ENCODE measurements at places on chromosomes 6 and 20.

DNA sequence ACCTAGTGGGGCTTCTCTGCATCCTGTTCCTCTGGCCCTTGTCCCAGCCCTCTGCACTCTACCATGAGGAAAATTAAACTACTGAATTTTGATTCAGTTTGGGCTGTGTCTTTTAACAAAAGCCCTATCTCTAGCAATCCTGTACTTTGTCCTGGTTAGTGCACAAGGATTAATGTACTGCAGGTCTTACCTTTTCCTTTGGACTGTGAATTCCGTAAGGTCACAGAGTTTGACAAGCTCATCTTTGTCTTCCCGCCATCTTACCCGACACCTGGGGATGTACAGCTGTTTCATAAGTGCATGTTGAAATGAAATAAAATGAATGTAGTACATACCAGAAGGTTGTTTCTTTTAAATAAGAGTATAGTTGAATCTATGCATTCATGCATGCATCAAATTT lies 41.5 kb upstream of the MYLIP start:
- H3K4me1 ChIP-seq = peaks cover 9% of the 10 kb centered on the region
- no peaks in the 10 kb centered on the region for H3K27me3 ChIP-seq
- DNase-seq = no peak
- no peak overlapping the region for H3K4me3 ChIP-seq

DNA sequence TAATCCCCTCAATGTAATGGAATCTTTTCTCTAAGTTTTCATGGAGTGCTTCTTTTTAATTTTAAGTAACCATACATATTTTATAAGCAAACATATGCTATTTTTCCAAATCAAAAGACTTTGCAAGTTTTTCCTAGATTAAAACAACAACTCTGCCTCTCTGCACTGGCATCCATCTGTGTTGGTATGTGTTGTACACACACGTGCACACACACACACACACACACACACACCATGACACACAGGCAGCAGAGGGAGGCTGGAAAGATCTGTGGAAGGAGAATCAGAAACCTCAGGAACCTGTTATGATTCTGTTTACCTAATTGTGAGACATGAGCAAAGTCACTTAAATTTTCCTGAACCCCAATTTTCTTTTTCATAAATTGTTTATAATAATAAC lies 295.0 kb upstream of the PRDM1 start:
- H3K4me1 ChIP-seq = 0 out of 2 replicates have a peak, but pooled peaks cover 6% of the 10 kb centered on the region
- H3K27ac ChIP-seq = no peak overlapping the region
- H3K27me3 ChIP-seq = no peaks in the 10 kb centered on the region
- no peaks in the 10 kb centered on the region for H3K36me3 ChIP-seq
- no peak overlapping the region for H3K4me3 ChIP-seq

DNA sequence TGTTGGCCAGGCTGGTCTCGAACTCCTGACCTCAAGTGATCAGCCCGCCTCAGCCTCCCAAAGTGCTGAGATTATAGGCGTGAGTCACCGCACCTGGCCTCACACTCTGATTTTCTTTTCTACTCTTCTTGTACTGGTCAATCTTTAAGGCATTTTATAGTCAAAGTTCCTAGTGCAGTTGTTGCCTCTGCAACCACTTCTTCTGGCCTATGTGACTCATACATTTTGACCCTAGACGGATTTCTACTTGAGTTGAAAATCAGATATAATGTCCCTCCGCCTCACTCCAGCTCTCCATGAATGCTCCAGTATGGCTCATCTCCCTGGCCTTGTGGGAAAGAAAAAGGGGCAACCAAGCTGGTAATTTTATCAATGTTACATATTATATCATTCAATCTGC lies 42.4 kb downstream of the TNFRSF21 start:
- no peak overlapping the region for H3K27ac ChIP-seq
- no peak overlapping the region for H3K4me3 ChIP-seq
- DNase-seq = no peak
- H3K27me3 ChIP-seq = no peaks in the 10 kb centered on the region
- no peaks in the 10 kb centered on the region for H3K36me3 ChIP-seq

DNA sequence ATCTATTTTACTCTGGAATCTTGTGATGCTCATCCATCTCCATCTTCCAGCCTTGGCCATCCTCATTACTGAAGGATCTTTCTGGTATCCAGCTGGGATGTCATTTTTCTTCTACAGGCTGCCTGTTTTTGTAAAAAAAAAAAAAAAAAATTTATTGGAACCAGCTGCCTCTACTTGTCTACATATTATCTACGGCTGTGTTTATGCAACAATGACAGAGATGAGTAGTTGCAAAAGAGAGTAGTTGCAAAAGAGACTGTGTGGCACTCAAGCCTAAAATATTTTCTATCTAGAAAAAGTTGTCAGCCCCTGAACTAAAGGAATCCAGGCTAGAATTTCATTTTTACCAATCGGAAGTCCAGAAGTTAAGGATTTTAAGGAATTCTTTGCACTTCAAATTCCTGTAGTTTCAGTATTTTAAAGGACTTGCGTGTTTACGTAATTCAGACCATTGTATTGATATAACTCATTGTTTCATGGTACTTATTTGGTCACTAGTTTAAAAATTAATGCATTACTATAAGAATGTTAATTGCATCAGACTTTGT lies 38.6 kb upstream of the PLCG1 start:
- H3K36me3 ChIP-seq = peaks cover 21% of the 10 kb centered on the region
- H3K27ac ChIP-seq = no peak overlapping the region
- H3K4me3 ChIP-seq = no peak overlapping the region

DNA sequence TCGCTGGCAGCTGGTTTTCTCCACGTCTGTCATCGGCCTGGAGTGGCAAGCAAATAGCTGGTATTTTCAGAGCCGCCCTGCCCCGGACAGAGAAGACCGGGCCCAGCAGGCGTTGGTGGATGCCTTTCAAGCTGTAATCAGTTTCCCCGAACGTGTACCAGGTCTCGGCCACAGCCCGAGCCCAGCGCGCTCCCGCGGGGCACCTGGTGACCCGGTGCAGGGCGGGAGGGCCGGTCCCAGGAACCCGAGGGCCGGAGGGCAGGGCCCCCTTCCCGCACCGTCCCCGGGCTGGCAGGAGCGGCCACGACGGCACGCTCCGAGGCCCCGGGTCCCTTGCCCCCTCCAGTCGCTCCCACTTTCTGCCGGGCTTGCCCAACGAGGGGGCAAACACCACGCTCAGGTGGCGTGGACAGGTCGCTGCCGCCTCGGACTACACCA lies 348 bp upstream of the PYGB start:
- no peaks in the 10 kb centered on the region for H3K27me3 ChIP-seq
- H3K4me1 ChIP-seq = peaks cover 24% of the 10 kb centered on the region
- DNase-seq = peak; percentile 73
- H3K36me3 ChIP-seq = no peaks in the 10 kb centered on the region

GRCh38 chr6:80541181-80541580 lies 434.7 kb downstream of the BCKDHB start:
- no peak overlapping the region for H3K27ac ChIP-seq
- H3K27me3 ChIP-seq = no peaks in the 10 kb centered on the region
- H3K4me1 ChIP-seq = no peaks in the 10 kb centered on the region
- H3K36me3 ChIP-seq = no peaks in the 10 kb centered on the region

DNA sequence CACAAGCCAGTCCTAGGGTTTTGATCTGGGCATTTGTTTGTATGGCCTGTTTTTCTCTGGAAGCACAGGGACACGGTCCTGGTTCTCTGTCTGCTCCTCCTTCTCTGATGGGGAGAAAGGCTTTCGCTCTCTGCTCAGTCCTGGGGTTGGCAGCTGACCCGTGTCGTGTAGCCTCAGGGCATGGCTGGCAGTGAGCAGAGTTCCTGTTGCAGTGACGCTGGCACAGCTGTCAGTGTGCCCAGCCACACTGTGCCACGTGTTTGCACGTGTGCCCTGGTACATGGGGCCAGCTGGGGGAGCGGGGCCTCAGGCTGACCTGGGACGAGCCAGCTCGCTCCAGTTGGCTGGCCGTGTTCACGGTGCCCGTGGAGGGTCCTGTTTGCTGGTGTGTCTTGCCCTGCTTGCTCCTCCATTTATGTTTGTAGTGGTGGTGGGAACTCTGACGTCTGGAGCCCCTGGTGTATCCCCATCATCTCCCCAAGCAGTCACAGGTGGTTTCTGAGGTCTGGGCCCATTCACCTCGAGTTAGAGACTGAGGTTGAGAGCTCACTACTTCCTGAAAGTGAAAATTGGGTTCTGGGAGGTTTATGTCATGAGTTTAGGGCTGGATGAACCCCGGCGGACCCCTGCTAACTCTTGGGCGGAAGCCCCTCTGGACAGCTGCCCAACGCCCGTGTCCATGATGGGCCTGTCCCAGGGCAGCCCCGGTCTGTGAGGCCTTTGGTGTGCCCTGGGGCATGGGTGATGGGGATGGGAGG lies 10.2 kb upstream of the DNAJC5 start:
- no peak overlapping the region for H3K27ac ChIP-seq
- no peak overlapping the region for H3K4me3 ChIP-seq
- peaks cover 23% of the 10 kb centered on the region for H3K36me3 ChIP-seq
- 0 out of 2 replicates have a peak, but pooled peaks cover 8% of the 10 kb centered on the region for H3K4me1 ChIP-seq
- no peaks in the 10 kb centered on the region for H3K27me3 ChIP-seq

DNA sequence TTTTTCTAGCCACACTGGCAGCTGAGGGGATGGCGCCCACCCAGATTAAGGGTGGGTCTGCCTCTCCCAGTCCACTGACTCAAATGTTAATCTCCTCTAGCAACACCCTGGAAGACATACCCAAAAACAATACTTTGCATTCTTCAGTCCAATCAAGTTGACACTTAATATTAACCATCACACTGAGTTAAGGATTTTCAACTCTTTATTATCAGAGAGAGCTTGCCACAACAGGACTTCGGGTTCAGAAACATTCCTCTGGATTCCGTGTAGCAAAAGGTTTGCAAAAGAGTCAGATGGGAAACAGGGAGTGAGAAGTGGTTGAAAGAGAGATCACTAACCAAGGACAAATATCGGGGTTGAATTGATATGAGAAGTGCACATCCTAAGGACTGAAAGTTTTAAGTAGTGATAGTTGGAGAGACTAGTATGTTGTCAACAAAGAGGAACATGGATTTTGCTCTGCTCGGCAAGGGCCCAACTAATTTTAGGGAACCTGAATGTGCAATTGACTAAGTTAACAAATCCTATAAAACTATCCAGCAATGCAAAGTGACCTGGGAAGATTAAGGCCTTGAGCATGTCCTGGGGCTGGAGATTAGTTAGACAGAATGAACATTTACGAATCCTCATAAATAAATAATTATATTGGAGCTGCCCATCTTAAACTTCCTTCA lies 137.0 kb upstream of the TENT5A start:
- no peaks in the 10 kb centered on the region for H3K36me3 ChIP-seq
- H3K4me1 ChIP-seq = peaks cover 16% of the 10 kb centered on the region
- H3K4me3 ChIP-seq = no peak overlapping the region
- DNase-seq = no peak

- H3K27me3 ChIP-seq = no peaks in the 10 kb centered on the region
- H3K4me3 ChIP-seq = no peak overlapping the region
Measured at GRCh38 chr6:144534180-144534579, 249.0 kb downstream of the UTRN start.

All from Caco-2 (cell line).